ENCODE measurements at places on chromosomes 2 and 18.

GRCh38 chr18:3605486-3605952 lies 155.5 kb downstream of the TGIF1 start:
- DNase-seq, result peak; percentile 80

DNA sequence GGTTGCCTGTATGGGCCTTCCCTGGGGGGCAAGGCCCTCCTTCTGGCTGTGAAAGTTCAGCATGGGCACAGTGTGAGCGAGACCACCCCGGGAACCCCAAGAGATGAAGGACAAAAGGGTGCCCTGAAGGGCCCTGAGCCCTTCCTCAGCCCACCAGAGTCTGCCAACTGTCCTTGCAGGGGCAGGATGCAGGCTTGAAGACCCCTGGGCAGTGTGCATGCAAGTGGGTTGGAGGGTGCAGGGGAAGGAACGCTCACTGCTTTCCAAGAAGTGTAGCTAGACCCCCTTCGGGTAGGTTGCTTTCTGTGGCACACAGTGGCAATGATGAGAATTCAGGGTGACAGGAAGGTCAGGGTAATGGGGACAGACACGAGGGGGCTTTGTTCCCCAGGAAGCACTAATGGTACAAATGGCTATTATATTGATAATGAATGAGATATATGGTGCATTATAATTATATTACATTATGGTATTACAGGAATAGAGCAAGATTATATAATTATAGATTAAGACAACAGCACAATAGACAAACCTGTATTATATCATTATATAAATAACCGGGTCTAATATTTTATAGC lies 228.7 kb downstream of the ATAD2B start:
- DNase-seq, result no peak

GRCh38 chr2:21280793-21281192 lies 157.0 kb downstream of the TDRD15 start:
- no peak for DNase-seq

DNA sequence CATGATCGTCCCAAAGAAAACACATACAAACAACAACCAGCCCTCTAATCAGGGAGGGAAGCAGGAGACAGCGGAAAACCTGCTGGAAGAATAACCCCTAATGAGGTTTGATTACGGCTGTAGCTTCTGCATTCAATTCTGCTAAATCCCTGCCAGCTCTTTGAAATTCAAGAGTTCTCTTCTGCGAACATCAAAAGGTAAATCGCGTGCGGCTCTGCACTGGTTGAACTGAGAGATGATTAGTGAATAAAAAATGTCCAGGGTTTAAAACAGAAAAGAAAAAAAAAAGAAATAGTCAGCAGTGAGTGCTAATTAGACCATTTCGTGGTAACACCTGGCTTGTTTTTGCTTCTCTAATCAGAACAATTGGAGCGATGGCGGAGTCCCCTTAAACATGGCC lies 153.0 kb upstream of the CAPN13 start:
- no peak for DNase-seq

DNA sequence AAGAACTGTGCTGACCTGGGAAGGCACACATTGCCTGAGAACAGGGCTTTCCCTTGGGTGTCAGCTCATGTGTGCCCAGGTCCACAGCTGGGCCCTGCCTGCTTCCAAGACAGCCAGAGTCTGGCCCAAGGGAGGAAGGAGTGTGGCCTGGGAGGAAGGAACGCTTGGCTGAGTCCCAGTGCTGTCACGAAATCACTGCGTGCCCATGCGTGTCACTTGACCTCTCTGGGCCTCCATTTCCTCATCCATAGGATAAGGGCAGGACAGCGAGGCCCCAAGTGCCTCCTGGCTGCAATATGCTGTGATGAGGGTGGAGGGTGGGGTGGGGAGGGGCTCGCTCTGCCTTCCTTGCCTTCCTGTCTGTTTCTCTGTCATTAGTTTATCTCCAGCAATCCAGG lies 642 bp upstream of the KCNK3 start:
- no peak for DNase-seq

DNA sequence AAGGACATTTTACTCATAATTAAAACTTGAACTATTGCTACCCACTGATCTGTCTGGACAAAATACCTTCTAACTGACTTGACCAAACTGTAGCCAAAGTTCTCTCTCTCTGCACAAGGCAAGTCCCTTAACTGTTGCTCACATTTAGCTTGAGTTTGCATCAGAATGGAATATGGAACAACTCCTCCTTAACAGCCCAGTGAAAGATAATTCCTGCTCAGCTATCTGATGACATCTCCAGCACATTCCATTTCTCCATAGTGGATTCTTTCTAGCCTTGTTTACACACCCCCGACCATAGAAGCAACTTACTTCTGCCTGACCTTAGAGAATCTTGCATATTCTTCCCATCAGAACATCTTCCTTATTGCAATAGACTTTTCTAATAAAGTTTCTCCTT lies 317.2 kb upstream of the CDH2 start:
- DNase-seq, result no peak

DNA sequence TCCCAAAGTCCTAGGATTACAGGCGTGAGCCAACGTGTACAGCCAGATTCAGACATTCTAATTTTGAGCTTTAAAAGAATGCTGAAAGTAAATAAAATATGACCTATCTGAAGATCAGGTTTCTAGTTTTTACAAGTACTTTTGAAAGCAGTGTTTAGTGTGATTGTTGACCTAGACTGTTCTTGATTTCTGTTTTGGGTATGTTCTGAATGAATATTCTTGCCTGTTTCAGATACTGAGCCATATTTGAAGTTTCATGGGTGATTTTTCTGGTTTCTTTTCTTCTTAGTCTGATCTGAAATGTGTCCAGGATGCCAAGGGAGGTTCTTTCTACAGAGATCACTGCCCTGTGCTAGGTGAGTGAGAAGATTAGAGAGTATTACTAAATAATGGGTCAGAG lies 37.2 kb downstream of the MIB1 start:
- no peak for DNase-seq

DNA sequence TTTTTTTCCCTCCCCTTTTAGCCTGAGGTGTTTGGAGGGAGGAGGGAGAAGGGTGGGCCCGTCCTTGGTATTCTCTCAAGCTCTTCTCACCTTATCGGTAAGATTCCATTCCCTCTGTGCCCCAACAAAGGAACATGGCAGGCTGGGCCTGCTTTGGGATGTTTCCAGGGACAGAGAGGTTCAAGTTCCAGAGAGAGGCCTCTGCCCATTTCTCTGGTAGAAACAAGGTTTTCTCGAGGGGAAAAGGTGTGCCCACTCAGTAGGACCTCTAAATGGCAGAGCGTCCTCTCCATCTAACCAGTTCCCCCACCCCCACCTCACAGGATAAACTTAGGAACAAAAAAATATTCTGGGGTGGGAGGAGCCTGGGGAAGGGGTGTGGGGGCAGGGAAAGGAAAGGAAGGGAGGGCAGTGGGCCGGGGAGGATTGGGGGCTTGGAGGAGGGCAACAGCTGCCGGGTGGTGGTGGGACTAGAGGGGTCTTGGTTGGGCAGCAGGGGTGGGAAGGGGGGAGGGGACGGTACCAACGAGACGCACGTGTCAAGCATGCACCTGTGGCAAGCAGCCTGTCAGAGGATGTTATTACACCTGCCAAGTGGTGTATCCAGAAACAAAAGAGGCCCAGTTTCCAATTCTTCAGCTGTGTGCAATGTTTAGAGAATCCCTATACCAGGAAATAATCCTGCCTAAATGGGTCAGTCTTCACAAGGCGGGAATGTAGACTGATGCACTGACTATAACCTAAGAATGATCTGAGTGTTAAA lies 2.1 kb downstream of the PCBP1 start:
- DNase-seq, result no peak

GRCh38 chr2:119706221-119706620 lies 27.2 kb downstream of the TMEM177 start:
- no peak for DNase-seq

DNA sequence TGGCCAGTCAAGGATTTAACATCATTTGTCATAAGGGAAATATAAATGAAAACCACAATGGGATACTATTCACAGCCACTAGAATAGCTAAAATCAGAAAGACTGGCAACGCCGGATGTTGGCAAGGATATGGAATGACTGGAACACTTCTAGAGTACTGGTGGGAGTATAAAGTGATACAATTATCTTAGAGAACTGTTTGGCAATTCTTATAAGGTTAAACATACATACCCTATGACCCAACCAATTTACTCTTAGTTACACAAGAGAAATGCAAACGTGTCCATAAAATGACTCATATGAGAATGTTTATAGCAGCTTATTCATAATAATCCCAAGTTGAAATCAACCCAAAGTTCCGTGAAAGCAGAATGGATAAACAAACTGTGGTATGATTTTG lies 35.1 kb downstream of the MAPK4 start:
- no peak for DNase-seq

All from hematopoietic multipotent progenitor cell treated with erythropoietin and hydrocortisone succinate and interleukin-3 and kit ligand, for 17 days (in vitro differentiated cells).